NCI-H1930 (cell line): ENCODE measurements at places on chromosomes 4 and X.

GRCh38 chr4:19009881-19010280, 988.3 kb upstream of the LCORL start:
- no peak for DNase-seq

DNA sequence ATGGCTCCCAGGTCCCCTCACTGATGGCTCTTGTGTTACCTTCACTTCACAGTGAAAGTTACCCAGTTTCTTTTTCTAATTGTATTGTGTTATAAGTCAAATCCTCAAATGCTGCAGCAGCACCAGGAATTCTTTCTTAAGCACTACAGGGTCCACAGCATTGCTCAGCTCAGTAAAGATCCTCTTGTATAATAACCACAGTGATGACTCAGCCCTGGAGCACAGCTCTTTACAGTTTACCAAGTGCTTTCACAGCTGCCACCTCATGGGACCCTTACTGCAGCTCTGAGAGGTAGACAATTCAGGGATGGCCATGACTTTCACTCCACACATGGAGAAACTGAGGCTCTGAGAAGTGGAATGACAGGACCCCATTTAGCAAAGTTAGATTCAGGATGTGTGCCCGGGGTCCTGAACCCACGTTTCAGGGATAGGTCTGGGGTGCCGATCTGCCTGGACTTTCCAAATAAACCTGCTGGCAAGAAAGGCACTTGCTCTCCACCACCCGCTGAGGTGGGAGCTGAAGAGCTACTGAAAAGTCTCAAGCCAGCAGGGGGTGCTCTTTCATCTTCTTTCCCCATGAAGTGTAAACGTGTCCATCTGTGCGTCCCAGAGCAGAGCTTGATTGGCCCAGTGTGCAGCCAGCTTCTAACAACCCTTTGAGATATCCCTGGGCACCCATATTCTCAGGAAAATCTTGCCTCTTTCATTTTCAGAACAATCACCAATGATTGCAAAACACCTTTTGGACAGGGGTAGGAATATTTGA, 35.7 kb upstream of the GABRQ start:
- DNase-seq = no peak

- no peak for DNase-seq
These were observed 86.5 kb downstream of the DRD5 start for GRCh38 chr4:9867751-9868425.

- no peak for DNase-seq
These were observed 242.3 kb upstream of the PPARGC1A start for GRCh38 chr4:24131954-24132673.

GRCh38 chr4:105236202-105236915, 89.7 kb downstream of the TET2 start:
- no peak for DNase-seq

DNA sequence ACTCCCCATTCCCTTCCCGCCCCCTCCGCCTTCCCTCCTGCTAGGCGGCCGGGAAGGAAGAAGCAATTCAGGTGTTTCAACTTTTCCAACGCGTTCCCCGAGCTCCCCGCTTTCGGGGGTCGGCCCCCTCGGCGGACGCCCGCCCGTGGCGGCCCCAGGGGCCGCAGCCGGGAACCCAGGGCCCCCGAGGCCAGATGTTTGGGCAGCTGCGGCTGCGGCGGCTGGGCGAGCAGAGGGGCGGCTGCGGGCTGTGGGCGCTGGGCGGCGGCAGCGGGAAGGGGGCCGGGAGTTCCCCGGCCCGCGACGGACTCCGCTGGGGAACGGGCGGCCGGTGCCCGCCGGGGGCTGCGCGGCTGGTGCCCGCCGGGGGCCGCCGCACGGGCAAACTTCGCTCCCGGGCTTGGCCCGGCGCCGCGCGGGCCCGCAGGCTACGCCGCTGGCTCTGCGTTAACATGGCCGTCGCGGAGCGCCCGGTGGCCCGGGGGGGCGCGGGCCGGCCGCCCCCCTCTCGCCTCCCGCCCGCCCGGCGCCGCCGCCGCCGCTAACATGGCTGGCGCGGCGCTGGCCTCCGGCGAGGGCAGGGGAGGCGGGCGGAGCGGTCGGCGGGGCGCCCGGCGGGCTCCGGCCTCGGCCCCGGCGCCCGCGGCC, 510 bp downstream of the HMGB3 start:
- no peak for DNase-seq

DNA sequence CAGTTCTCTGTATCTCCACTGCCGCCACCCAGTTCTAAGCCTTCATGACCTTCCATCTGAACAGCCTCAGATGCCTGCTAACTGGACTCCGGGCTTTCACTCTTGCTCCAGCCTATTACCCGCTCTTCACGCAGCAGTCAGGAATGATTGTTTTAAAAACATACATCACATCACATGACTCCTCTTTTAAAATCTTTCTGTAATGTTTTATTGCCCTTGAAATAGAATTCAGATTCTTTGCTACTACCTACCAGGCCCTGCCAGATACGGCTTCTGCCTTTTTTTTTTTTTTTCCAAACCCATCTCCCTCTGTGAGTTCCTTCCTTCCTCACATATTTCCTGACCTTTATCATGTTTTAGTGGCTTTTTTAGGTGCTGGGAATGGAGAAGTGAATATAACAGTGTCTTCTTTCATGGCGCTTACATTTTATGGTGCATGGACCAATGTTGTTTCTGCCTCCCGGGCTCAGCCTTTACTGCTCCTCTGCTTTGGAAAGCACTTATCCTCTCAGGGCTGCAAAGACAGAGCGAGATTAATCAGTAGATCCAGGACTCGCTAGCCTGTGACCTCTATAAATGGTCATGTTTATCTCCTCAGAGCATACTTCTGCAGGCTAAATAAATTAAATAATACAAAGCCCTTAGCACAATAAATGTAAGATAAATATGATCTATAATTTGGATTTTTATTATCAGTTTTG, 58.0 kb downstream of the FBXO8 start:
- no peak for DNase-seq

DNA sequence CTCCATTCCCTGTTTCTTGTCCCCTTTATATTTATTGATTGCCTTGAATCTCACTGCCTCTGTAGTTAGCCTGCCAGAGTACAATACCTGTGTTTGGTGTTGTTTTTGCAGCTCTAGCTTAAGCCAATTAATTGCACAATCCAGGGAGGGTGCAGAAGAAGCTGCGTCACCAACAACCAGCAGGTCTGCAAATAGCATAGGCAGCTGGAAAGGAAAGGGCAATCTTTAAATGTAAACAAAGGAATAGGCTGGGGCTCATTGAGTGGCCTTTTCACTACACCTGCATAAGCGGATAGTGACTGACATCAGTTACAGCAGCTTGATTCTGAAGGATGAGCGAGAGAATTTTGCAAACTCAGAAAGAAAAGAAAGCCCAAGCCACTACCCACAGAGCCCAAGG, 106.8 kb upstream of the RAI2 start:
- DNase-seq = peak; percentile 84

GRCh38 chrX:45630078-45630477, 429.4 kb upstream of the DIPK2B start:
- DNase-seq = no peak

- peak; percentile 0 for DNase-seq
These were observed 81.0 kb upstream of the ZDHHC15 start for GRCh38 chrX:75603833-75604232.

DNA sequence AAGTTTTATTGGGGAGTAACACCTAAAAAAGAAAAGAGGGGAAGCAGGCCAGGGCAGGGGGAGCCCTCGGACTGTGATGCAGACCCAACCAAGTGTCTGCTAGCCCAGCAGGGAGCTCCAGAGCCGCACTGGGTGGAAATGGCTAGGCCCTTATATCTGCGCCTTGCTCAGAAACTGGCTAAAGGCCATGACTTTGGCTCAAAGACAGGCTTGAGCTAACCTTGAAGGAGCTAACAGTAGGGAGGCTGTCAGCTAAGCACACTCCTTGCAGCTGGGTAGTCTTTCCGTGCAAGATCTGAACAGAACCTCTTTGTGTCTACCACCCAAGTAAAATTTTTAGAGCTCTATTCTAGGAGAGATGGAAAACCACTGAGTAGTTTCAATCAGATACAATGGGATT, 43.0 kb downstream of the SEPSECS start:
- DNase-seq = no peak

GRCh38 chr4:54368281-54369265, 139.5 kb downstream of the PDGFRA start:
- no peak for DNase-seq

- no peak for DNase-seq
These were observed 1776.3 kb downstream of the STIM2 start for GRCh38 chr4:28636971-28637370.

- no peak for DNase-seq
These were observed 14.2 kb downstream of the ELOVL6 start for GRCh38 chr4:110184140-110184790.

DNA sequence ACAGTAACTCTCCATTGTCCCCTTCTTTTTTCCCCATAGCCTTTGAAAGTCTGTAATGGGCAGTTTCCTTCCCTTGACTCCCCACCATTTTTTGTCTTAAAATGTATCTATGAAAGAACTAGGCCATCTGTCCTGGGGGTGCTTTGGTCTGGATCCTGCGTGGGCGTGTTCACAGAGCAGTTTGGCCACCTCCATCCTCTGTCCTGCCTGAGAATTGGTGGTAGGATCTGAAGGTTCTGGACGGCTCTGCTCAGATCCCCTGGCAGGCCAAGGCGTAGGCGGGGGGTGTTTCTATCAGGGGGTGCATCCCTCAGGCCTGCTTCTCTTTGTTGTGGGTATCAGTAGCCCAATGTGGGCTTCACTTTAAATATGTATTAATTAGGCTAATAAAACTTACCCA, 107.1 kb downstream of the FAM193A start:
- DNase-seq = no peak

DNA sequence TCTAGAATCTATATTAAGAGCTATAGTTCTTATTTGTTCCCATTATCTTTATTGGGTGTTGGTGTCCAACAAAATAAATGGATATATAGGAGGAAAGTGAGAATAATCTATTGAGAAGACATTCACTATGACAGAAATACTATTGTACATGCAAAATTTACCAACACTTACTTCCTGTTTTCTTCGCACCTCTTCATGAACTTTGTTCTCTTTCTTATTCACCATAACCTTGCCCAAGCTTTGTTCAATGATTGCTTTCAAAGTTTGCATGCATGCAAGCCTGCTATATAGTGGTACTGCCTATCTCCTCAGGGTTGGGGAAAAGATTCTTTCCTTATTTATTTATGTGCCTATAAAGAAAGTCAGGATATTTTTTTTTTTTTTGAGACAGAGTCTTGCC, 176.4 kb upstream of the JADE1 start:
- DNase-seq = no peak

GRCh38 chr4:107843391-107843790, 18.7 kb downstream of the SGMS2 start:
- no peak for DNase-seq

- no peak for DNase-seq
These were observed 149.0 kb downstream of the AASDH start for GRCh38 chr4:56238251-56238650.

- DNase-seq = peak; percentile 57
These were observed 47.7 kb upstream of the AFAP1 start for GRCh38 chr4:7987148-7987989.

- peak; percentile 33 for DNase-seq
These were observed 422.6 kb upstream of the TENM3 start for GRCh38 chr4:181820553-181820952.

DNA sequence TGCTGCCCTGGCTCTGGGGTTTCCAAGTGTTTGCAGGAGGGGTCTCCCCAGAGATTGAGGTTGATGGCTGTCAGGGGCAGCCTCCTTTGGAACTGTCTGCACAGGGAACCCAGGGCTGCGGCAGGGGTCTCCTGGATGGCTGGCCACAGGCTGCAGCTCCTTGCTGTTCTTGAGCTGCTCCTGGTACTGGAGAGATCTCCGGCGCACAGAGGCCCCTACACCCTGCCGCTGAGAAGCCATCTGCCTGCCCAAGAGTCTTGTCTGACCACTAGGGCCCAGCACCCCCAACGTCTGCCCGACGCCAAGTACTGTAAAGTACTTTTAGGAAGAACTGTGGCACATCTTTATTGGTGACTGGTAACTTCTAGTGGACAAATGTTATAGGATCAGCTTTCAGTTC, 13.5 kb downstream of the STIM2 start:
- DNase-seq = no peak

GRCh38 chrX:77493677-77494553, 46.7 kb downstream of the FGF16 start:
- DNase-seq = no peak

DNA sequence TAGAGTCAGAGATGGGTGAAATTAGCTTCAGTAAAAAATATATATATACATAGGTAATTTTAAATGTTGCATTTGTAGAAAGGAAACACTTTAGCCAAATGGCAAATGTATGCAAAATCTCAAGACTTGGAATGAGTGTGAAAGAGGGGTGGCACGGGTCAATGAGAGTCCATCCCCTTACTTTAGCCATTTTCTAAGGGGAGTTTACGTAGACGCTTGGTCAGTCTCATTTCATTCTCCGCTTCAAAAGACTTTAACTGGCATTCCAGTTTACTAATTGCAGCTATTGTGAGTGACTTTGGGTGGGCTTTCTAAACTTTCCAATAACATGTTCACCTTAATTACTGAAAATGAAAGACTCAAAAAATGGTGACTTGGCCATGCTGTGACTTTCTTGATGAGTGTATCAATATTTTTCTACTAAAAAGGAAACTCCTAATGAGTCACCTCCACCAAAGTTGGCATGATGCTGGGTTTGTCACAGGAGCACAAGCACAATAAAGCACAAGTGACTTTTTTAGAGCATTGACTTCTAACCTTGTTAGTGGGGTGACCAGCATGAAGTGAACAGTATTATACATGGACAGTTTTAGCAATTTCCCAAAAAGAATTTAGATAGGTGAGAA, 356.0 kb upstream of the RASGEF1B start:
- no peak for DNase-seq

DNA sequence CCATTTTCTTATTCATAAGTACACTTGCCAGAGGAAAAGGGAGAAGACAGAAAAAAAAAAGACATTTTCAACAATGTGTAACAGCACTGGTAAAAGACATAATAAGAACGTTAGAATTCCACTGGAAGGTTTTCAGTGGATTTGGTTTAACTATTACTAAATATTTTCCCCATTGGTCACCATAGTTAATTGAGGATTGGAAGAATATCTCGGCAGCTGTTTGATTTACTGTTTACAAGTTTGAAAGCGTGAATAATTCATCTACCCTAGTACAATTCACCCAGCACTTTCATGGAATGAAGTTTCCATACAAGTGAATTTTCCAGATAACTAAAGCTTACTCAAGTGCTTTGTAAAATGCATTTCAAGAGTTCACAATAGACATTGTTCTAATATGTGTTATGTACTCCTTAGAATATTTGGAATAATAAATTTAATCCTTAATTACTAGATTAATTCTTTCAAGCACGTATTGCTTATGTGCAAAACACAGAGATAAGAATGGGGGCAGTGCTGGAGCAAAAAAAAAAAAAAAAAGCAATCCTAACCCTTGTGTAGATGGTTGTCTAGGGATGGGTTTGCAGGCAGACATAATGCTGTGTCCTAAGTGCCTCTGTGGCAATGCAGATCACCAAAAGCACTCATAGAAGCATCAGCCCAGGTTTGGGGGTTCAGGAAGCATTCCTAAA, 57.1 kb downstream of the ENPEP start:
- no peak for DNase-seq

DNA sequence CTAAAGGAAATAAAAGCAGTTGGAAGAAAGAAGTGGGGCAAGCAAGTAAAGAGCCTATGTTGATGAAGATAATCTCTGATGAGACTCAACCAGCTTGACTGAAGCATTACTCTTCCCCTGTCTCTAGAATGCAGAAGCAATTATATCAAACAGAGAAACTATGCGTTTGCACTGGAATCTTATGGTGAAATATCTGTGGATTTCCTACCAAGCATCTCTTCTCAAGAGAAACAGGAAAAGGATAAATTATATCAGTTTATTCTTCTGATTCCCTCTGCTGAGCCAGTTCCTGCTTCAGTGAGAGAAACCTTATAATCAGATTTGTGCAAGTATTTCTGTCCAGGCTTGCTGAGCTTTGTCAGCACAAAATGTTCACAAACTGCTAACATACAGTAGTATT, 316.7 kb upstream of the SLC7A11 start:
- DNase-seq = no peak

- DNase-seq = no peak
These were observed 141.5 kb downstream of the RPS6KA6 start for GRCh38 chrX:84046403-84046984.
